ENCODE measurements at places on chromosomes 4 and X.

DNA sequence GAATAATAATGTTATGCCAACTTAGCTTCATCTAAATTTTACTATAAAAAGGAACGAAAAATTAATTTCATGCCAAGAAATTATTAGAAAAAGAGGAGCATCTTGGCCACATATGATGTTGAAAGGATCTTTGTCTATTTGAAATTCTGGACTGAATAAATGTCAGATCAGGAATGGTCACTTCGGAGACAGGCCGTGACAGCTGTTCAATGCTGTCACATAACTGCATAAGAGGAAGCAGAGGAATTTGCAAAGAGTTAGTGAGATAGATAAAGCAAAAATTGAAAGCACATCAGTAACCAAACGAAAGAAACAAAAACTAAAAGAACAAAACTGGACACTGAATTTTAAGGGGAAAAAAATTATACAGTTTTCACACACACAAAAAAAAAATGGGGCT, 100.9 kb downstream of the GASK1B start:
- no peak for DNase-seq

- DNase-seq = no peak
These were observed 185.9 kb downstream of the CFAP299 start for GRCh38 chr4:80521438-80521837.

- no peak for DNase-seq
These were observed 16.0 kb downstream of the XK start for GRCh38 chrX:37701588-37701987.

GRCh38 chrX:118807151-118808017, 16.2 kb upstream of the ZCCHC12 start:
- DNase-seq = no peak

DNA sequence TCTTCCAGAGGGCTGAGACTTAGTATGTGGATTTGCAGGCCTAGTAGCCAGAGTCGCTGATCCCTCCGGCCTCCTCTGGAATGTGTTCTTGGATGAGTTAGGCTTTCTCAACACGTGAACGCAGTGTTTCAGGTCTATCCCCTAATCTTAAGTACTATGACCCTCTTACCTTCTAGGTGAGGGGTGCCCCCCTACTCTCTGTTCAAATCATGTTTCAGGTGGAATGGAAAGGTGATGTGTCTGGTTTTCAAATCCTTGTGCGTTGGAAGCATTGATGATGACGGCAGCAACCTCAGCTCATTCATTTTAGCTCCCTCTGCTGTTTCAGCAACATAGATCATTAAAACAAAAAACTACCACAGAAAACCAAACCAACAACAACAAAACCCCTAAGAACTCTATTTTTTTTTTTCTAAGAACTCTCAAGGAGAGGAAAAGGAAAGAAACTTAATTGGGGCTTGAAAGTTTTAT, 56.4 kb downstream of the RWDD4 start:
- DNase-seq = no peak

DNA sequence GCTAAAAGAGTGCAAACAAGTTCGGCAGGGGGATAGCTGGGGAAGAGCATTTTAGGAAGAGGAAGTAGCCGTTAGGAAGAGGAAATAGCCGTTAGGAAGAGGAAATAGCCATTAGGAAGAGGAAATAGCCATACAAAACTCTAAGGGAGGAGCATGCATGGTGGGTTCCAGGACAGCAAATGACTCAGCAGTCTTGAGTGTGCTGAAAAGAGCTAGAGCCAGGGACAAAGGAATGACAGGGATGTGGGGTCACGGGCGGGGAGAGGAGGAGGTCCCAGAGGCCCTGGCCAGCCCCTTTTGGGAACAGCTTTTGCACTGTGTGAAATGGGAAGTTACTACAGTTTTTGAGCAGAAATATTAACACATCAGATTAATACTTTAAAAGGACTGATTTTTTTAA, 882.6 kb downstream of the TRIML1 start:
- no peak for DNase-seq

- no peak for DNase-seq
These were observed 376.0 kb downstream of the BCOR start for GRCh38 chrX:39721566-39722279.

- DNase-seq = no peak
These were observed 29.8 kb upstream of the ESX1 start for GRCh38 chrX:104284507-104284906.
